ENCODE measurements at places on chromosomes 11 and 22. TPM values are rescaled to one million over a fixed set of nuclear protein-coding genes. Genes with fewer than 3 reads are reported as not detected.
A peak's percentile ranks its signal among the peaks of the same experiment; 100 is the strongest.

DNA sequence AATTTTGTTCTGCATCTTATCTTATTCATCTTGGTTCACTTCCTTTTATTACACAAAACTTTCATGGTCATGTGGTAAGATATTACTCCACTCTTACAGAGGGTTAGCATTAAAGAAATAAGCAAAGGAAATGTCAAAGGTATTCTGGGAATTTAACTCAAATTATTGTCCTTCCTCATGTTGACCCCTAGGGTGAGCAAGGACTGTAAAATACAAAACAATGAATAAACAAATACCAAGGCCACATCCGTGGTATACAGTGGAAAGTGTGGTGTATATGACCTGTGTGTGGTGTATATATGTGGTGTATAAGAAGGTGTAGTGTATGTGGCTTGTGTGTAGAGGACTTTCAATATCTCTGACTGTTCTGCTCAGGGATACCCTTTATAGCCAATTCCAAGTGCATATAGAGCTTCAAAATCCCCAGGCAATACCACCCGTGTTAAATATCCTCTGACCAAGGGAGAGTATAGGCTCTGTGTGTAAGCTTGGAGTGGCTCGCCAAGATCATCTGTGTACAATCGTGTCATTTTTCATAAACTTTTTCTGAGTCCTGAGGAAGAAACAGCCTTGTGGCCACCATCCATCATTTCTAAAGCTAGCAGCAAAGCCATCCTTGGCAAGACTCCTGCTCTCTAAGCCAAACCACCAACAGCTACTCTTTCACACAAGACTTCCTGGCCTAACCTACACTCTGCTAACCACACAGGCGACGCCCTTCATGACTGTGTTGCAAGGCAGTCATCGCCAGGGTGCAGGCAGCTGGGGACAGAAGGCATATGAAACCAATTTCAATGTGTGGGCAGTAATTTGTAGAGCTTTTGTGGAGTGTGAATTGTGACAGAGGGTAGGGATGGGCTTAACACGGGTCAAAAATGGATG, 548.0 kb downstream of the ETS1 start:
- peak; percentile 10 for DNase-seq

GRCh38 chr11:112864672-112865071, 96.5 kb upstream of the NCAM1 start:
- DNase-seq, result no peak

- no peak for DNase-seq
Measured at GRCh38 chr11:23674866-23675265, 814.6 kb upstream of the CCDC179 start.

- DNase-seq, result no peak
Measured at GRCh38 chr11:119120639-119121007, 757 bp upstream of the HINFP start.

DNA sequence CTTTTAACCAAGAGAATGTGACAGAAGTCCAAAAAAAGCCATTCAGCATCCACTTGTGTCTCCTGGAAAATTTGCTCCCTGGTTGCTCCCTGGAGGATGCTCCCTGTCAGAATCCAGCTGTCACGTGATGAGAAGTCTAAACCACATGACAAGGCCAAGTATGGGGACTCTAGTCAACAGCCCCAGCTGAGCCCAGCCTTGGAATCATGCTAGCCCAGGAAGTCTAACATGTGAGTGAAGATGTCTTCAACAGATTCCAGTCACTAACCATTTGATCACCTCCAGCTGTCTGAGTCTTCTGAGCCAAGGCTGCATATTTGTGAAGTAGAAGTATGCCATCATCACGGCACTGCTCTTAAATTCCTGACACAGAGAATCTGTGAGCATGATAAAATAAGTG, 4.2 kb downstream of the OR56B4 start:
- peak; percentile 56 for DNase-seq

DNA sequence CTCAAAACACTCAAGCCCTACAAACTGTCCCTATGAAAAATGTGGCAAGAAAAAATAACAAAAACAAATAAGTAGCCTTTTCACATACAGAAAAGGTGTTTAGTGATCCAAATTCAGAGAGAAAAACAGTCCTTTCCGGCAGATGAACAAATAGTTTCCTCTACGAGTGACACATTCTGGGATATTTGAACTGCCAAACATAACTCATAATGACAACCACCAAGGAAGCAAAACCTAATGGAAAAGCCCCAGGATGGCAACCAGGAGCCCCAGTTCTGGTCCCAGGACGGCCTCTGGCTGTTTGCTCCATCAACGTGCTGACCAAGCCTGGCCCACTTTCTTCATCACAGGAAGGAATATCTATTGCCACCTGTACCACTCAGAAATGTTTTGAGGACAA, 6.0 kb downstream of the PACSIN2 start:
- no peak for DNase-seq

- no peak for DNase-seq
Measured at GRCh38 chr11:9498457-9499078, 37.8 kb downstream of the ZNF143 start.

GRCh38 chr22:35627267-35628041, 10.3 kb upstream of the MB start:
- peak; percentile 91 for DNase-seq

DNA sequence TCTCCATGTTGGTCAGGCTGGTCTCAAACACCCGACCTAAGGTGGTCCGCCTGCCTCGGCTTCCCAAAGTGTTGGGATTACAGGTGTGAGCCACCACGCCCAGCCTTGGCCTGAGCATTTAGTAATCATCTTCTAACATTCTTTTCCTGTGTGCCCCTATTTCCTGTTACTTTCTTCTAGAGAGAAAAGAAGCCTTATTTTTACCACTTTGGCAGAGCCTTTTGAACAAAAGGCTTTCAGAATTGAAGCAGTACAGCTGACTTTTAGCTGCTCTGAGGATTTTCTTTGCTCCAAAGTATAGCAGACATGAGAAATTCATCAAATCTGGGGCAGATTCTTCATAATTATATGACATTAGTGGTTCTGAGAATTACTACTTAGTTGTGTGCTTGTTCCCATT, 13.4 kb downstream of the MORC2 start:
- no peak for DNase-seq

GRCh38 chr22:39900306-39901227, at the start of gene GRAP2:
Gene GRAP2 (plus strand): TSS chr22:39901084. CDS start chr22:39947107, 46,023 bp downstream.
- DNase-seq, result no peak

- no peak for DNase-seq
Measured at GRCh38 chr11:112172362-112172994, 2.8 kb upstream of the BCO2 start.

GRCh38 chr11:69140635-69141034, 15.1 kb upstream of the SMIM38 start:
- DNase-seq, result no peak

DNA sequence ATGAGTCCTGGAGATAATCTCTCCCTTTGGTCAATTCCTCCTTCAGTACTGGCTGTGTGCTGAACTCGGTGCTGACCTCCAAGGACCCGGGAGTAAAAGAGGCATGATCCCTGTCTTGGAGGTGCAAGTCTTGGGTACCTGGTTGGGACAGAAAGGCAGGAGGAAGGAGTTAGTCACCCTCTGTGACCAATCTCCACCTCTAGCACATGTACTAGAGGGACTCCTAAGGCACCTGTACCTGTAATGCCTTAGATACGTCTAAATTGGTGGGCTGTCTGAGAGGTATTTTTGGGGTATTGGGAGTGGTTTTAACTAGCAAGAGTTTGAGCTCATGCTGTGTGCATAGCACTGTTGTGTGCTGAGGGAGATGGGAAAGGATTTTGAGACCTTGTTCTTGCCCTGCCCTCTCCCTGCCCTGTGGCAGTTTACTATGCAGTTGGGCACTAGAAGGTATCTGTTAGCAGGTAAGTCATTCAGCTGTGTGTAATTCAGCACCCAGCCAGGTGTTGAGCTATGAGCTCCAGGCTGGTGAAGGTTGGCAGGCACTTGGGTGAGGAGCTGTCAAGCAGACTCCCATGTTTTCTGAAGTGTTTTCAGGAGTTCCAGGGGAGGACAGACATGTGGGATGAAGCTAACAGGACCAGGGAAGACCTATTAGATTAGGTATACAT, 2.5 kb downstream of the PANX1 start:
- no peak for DNase-seq

DNA sequence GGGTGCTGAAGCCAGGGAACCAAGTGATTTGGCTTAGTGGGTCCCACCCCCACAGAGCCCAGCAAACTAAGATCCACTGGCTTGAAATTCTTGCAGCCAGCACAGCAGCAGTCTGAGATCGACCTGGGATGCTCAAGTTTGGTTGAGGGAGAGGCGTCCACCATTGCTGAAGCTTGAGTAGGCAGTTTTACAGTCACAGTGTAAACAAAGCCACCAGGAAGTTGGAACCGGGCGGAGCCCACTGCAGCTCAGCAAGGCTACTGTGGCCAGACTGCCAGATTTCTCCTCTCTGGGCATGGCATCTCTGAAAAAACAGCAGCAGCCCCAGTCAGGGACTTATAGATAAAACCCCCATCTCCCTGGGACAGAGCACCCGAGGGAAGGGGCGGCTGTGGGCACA, 424.1 kb upstream of the TENM4 start:
- no peak for DNase-seq

Gene C11orf52
- total RNA-seq, result 1.9 TPM

Gene MYEOV
- total RNA-seq, result 0.48 TPM

Gene F2
- not detected for total RNA-seq

Gene OR52H1
- total RNA-seq, result 1.7 TPM

Gene SLC5A12
- 6.7 TPM for total RNA-seq

Gene GRM5
- total RNA-seq, result 3.1 TPM

Gene FXYD6
- 48.2 TPM for total RNA-seq

Data from umbilical cord (tissue), 2 donors.